ENCODE measurements at places on chromosomes 7 and 10.

GRCh38 chr7:747186-747585 is 20.1 kb upstream of the PRKAR1B start:
- no peak for DNase-seq

DNA sequence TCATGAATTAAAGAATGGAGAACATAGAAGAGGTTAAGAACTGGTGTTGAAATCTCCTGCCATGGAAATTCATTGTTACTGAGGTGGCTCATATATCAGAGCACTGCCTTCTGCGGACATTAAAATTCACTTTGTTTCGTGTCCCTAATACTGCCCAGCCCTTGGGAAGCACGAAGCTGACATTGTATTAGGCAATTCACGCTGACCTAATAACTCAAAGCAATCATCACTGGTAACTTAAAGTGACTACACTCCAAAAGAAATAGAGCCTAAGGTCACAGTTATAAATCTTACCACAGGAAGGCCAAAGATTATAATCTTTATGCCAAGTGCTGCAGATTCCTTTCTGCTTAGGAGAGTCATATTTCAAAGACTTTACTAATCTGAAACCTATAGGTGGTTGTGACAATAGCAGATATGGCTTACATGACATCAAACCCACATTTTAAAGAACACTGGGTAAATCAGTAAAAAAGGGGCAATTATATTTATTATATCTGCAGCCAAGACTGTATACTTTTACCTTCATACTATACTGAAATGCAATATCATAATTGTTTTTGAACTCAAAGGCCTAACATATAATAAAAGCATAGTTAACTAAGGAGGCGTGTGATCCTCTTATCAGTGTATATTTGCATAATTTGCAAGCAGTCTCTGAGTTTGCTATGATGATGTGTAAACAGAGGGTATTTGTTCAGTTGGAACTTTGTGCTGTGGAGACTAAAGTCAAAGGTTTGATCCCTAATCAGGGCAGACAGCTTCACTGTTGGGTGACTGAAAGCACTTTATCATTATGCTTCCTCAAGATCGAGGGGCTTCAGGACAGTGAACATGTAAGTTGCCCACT is 51.9 kb upstream of the CAPZA2 start:
- DNase-seq, result no peak

GRCh38 chr10:130395248-130395936 is 259.2 kb downstream of the GLRX3 start:
- no peak for DNase-seq

DNA sequence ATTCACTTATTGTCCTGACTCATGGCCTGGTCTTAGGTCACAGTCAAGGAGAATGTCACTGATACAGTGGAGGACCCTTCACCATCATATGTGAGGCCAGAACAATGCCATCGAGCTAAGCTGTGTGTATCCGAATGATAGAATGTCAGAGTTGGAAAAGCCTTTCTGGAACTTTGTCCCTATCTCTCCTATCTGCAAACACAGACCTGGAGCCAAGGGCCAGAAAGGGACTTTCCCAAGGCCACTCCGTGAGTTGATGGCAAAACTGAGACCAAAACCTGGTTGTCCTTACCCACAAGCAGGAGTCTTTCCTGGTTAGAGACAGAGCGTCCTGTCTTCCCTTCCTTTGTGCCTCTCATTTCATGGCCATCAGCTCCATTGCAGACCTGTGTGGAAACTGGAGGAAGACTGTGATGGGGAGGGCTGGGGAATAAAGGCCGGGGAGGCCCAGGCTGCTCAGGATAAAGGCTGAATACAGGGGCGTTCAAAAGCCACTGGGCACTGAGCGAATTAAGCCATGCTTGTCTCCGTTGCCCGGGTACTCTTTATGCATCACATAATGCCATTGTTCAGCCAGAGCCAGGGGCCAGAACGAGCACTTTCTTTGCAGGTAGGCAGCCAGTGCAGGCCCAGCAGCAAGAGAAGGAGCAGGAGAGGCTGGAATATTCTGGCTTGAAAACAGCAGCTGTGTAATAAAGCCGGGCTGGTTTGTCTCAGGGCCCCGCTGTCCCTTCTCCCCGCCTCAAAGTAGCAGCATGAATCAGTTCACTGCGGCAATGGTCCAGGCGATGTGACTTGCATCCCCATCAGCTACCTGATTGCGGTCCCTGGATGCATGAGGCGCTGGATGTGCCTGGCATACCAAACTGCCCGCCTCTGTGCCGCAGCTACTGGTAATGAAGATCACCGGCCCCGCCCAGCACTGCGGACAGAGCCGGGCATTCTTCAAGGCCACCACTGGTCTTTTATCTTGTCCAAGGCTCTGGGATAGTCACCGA is 143.0 kb downstream of the RPS24 start:
- DNase-seq, result no peak

DNA sequence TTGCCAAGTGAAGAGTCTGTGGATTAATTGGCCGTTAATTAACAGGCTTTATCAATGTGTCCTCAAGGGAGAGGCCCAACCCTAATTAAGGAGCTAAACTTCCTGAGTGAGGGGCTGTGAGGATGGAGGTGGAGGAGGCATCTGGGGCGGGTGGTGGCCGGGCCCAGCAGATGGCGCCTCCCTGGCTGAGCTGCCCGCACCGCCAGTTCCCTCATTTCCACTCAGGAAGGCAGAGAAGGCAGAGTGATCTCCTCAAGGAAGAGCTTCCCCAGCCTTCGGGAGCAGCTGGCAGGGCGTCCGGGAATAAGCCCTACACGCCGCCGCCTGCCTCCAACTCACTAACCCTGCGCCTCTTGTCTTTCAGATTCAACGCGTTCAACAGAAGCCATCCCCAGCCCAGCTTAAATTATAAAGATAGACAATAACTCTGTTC is 112.2 kb downstream of the CYTH3 start:
- no peak for DNase-seq

- no peak for DNase-seq
Observed at GRCh38 chr7:132939495-132939894, 142.4 kb downstream of the CHCHD3 start.

- no peak for DNase-seq
Observed at GRCh38 chr7:65325793-65326432, 47.7 kb upstream of the ZNF92 start.

DNA sequence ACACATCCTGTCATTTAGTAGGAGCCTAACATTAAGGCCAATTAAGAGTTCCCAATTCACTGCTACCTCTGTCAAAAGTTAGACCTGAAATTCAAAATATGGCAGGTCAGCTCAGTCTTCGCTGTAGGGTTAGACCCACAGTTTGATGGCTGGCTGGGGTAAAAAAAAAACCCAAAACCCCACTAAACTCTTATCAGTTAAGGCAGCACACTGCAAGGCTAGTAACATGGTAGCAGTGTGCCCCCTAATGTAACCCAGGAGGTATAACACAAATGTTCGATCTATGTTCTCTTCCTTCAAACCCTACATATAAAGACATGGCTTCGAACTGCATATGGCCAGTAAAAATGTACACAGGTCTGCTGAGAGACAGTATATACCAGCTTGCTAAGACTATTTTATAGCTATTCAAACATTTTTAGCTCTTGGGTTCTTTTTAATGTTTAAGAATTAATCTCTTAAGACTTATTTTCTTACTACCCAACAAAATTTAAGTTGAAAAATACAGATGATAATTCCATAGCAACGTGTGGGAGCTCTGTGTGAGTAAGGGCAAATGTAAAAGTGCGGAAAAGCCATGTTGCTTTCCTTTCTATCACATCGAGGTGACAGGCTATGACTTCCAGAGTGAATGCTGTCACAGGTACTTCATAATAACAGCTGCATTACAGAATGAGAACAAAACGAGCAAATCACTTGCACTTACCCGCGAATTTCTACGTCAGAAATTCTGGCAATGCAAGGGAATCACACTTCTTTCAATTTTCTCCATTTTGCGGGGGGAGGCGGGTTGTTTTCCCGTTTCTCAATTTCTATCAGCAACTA is 168.4 kb upstream of the IMMP2L start:
- no peak for DNase-seq

GRCh38 chr10:129958148-129958628 is 5.9 kb downstream of the EBF3 start:
- DNase-seq, result no peak

GRCh38 chr7:37251222-37251621 is 197.4 kb downstream of the ELMO1 start:
- no peak for DNase-seq

DNA sequence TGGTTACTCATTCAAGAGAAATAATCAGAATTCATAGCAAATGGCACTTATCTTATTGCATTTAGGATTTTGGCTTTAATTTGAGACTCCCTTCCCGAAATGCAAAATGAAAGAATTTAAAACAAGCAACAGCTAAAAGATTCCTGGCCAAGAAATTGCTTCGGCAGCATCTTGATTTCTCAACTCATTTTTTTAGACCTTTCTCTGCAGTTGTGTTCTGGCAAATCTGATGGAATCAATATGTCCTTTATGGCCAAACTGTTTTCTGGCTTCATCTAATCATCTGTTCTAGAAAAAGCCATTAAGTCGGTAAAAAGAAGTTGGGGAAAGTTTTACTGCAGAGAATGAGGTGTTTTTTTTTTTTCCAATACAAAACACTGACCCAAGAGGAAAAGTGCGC is 172.1 kb downstream of the SLC16A9 start:
- no peak for DNase-seq

GRCh38 chr7:833601-834258 is 1.5 kb downstream of the SUN1 start:
- DNase-seq, result no peak

- DNase-seq, result no peak
Observed at GRCh38 chr7:92836489-92836999, at the start of gene CDK6. CDK6 (minus strand) TSS chr7:92836573; CDS start chr7:92833323, 3,250 bp downstream.

GRCh38 chr7:2028733-2029132 is 204.0 kb downstream of the MAD1L1 start:
- no peak for DNase-seq

DNA sequence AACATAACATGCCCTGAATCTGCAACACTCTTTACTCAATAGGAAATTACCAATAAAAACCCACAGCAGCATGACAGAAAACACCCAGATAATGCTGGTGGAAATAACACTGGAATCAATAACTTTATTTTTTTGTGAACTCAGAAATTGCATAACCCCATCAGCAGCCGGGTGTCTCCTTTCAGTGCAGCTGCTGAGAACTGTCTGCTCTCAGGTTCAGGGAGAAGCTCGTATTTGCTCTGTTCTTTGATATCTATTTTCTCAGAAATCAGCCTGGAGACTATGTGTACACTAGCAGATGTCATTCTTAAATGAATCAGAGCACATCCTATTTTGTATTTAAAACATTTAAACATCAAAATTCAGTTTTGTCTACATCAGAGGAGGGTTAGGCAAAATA is 506.0 kb downstream of the POM121L12 start:
- no peak for DNase-seq

DNA sequence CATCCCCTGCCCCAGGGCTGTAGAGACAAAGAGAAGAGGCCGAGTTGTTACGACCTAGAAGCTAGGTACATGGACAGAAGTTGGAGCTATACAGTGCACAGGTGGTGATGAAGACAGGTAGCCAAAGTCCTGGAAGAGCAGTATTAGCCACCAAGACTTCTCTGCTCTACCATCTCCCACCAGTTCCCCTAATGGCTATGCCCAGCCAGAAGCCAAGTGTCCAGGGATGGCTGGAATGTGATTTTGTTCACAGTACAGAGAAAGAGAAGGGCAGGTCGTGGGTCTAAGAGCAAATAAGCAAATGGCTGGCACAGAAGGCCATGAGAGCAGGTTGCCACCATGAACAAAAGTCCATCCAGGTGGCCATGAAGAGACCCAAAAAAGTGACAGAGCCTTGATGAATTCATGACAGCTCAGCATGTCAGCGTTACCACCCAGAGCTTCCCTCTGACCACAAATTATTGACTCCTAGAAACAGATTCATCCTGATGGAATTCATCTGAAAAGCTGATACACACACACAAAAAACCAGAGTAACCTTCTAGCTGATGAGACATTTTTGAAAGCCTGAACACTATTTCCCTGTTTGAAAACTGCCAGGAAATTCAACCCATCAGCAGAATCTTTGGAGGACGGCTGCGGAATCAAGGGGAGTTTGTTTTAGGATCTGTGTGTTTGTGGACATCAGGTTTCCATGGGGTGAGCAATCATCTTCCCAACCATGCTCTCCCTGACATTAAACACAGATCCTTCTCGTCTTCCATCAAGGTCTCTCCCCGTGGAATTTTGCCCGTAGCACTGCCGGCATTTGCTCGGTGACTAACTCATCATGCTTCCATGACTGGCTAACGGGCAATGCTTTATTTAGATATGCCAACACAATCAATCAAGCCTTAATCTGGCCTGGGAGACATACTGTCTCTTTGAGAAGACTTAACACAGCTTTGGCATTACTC is 906.7 kb upstream of the AUTS2 start:
- DNase-seq, result no peak

GRCh38 chr7:149027055-149027454 is 1.2 kb downstream of the PDIA4 start:
- no peak for DNase-seq

- DNase-seq, result no peak
Observed at GRCh38 chr7:32507414-32507813, 12.1 kb downstream of the AVL9 start.

- peak; percentile 28 for DNase-seq
Observed at GRCh38 chr10:102449321-102450123, 1.8 kb downstream of the C10orf95 start.

GRCh38 chr7:70752794-70753241 is 379.1 kb upstream of the GALNT17 start:
- no peak for DNase-seq
